ENCODE measurements at places on chromosomes 5 and 9. TPM values are rescaled to one million over a fixed set of nuclear protein-coding genes. Genes with fewer than 3 reads are reported as not detected.

GRCh38 chr5:135438636-135439221 lies 8.4 kb downstream of the DCANP1 start:
- no peak for DNase-seq

- no peak for DNase-seq
Measured at GRCh38 chr5:67249590-67249895, 52.9 kb upstream of the CD180 start.

Gene EMB
- 11.6 TPM for total RNA-seq

DNA sequence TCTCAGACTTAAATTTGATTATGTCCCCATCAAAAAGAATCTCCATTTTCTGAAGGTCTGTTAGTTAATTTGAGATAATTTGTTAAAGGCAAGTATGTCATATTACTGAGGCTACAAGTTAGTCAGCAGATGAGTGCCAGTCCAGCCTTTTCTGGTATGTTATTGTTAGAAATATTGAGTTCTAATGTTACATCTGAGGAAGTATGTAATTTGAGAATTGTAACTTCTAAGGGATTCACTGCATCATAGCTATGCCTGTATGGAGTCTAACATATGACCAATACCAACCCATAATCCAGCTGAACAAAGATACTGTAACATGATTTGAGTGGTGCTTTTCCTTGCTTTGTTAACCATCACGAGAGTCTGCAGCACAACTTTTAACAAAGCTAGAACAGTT lies 13.9 kb downstream of the SLC23A1 start:
- DNase-seq, result no peak

Gene TNFAIP8
- 15.0 TPM for total RNA-seq

- DNase-seq, result no peak
Measured at GRCh38 chr5:143916451-143916850, 104.5 kb downstream of the HMHB1 start.

DNA sequence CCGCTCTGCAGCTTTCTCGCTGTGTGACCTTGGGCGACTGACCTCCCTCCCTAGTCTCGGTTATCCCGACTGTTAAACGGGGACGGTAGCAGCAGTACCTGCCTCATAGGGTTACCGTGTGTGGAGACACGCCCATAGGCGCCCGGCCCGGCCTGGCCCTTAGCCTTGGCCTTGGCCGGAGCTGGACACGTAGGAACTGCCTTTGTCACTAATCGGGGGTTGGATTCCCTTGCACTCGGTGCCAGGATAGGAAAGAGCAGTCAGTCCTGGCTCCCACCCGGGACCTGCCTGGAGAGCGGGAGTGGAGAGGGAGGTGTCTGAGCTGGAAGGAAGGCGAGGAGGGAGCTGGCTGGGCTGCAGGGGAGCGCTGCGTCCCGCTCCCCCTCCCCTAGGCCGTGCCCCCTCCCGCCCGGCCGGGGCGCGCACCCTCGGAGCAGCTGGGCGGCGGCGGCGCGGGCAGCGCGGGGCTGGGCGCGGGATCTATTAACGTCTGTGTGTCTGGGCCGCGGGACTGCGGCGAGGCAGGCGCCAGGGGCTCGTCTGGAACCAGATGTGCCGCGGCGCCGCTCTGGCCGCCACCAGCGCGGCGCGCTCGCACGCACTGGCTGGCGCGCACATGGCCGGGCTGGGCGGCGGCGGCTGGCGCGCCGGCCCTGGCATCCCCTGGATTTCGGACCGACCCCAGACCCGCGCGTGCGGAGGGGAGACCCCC lies 31.7 kb downstream of the PRRX2 start:
- DNase-seq, result no peak

DNA sequence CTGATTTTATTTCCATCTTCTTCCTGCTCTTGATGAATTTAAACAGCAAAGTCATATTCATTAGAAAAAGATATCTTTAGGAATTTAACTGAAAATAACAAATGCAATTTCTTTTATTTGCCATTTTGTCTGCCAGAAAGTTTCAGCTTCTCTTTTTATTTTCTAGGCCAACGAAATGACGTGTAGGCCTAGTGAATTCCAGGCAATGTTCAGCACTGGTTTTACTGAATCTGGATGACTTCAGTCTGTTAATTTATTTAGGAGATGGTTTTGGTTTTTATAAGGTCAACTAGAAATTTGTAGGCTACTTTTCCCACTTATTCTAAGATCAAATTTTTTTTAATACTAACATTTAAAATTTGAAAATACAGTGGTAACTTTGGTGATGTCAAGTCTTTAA lies 129.1 kb upstream of the VCAN start:
- DNase-seq, result no peak

Gene UNC13B
- total RNA-seq, result not detected

Gene ARHGEF37
- total RNA-seq, result 5.5 TPM

- no peak for DNase-seq
Measured at GRCh38 chr5:94793816-94794198, 175.3 kb downstream of the SLF1 start.

DNA sequence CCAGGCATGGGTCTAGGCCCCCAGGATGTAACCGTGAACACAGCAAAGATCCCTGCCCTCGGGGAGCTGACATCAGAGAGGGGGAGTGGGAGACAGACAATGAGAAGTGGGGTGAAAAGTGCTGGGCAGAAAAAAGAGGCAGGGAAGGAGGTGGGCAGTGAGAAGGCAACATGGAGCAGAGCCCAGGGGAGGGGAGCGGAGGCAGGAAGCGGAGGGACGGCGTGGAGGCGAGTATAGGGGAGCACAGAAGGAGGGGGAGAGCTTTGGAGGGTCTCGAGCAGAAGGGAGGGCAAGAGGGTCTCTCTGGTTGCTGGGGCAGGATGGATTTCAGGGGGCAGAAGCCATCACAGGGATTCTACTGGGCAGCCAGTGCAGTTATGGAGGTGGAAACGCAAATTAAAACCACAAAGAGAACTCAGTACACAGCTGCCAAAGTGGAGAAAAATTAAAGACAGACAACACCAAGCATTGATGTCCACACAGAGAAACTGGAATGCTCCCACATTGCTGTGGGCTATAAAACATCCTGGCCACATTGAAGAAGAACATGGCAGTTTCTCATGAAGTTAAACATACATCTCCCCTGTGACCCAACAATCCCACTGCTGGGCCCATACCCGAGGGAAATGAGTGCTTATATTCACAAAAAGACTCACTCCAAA lies 21.1 kb upstream of the LAMC3 start:
- DNase-seq, result no peak

DNA sequence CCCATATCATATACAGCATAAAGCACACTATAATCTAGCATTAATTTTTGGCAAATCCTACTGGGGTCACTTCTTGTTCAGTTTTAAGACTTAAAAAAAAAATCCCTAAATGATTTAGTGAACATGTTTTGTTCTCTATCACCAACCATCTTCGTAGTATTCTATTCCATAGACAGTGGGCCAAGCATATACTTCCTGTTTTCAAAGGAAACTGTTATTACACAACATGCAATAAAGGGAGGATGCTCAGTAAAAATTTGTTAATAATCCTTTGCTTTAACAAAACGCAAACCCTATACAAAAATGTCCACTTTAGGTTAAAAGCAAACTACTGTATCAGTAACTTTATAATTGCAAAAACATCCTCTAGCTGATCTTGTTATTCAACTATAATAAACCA lies 13.0 kb downstream of the CCNH start:
- no peak for DNase-seq

- no peak for DNase-seq
Measured at GRCh38 chr9:119343059-119343990, 25.9 kb downstream of the BRINP1 start.

All from PC-9 (cell line).